ENCODE measurements at places on chromosomes 5 and 9.
A peak's percentile ranks its signal among the peaks of the same experiment; 100 is the strongest.

- DNase-seq: no peak
Observed at GRCh38 chr5:1118231-1118698, 6.4 kb upstream of the SLC12A7 start.

GRCh38 chr5:159749146-159749545 is 167.1 kb upstream of the ADRA1B start:
- no peak for DNase-seq

GRCh38 chr9:131636593-131636992 is 91.3 kb downstream of the PRRT1B start:
- DNase-seq: no peak

- peak; percentile 73 for DNase-seq
Observed at GRCh38 chr9:91146391-91147019, 215.2 kb downstream of the AUH start.

- DNase-seq: no peak
Observed at GRCh38 chr5:84272771-84273516, 111.7 kb downstream of the EDIL3 start.

DNA sequence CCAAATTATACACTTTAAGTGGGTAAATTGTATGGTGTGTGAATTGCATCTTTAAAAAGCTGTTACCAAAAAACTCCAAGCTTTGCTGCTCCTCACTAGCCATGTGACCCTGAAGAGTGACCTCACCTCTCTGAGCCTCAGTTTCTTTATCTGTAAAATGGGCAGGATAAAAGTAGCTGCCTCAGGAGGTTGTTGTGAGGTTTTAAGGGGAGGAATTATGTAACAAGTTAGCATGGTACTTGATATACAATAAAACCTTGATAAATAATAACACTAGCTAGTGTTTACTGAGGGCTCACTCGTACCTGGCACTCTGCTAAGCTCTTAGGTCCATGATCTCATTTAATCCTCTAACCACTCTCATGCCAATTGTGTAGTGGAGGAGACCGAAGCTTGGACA is 19.0 kb upstream of the PHF19 start:
- DNase-seq: no peak

GRCh38 chr9:101601904-101602765 is 7.4 kb upstream of the PPP3R2 start:
- peak; percentile 81 for DNase-seq

DNA sequence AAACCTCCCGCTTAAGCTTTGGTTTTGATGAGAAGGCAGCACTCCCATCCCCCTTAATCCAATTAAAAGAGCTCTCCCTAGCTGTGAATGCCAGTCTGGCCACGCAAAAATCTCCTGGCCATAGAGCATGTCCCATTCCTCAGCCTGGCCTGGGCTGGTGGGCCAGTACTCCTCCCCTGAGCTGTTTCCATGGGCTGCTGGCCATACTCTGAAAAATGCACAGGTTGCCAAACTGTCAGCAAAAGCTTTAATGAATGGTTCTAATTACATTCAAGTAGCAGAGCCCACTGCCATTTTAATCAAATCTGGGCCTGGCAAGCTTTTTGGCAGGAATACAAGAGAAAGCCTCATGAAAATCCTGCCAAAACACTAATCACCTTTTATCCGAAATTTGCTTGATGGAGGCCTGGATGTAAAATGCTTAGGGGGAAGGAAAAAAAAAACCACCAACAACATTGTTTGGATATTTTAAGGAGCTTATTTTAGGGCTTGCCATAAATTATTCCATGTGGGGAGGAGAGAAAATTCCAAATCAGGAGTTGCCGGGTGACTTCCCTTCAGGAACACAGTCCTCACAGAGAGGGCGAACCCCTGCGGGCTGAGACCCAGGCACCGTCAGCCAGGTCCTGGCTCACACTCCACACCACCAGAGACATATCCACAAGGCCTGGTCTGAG is 243.3 kb downstream of the SEC61B start:
- DNase-seq: no peak

DNA sequence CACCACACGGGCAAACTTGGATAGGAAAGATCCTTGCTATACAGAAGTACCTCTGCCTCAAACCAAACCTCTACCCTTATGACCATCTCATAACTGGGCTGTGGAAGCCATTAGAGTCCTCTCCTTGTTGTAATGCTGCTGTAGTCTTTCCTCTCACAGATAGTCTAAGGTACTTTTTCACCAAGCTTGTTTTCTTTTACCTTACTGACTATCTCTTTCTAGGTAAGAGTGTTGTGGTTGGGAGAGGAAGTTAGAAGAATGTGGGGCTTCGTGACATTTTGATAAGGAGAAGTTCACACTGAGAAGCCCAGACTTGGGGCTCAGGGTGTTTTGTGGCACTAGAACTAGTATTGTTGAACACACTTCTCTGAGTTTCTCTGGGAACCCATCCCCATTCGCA is 8.9 kb downstream of the CFAP95 start:
- no peak for DNase-seq

GRCh38 chr5:60248901-60249300 is 355.4 kb upstream of the PDE4D start:
- peak; percentile 83 for DNase-seq

DNA sequence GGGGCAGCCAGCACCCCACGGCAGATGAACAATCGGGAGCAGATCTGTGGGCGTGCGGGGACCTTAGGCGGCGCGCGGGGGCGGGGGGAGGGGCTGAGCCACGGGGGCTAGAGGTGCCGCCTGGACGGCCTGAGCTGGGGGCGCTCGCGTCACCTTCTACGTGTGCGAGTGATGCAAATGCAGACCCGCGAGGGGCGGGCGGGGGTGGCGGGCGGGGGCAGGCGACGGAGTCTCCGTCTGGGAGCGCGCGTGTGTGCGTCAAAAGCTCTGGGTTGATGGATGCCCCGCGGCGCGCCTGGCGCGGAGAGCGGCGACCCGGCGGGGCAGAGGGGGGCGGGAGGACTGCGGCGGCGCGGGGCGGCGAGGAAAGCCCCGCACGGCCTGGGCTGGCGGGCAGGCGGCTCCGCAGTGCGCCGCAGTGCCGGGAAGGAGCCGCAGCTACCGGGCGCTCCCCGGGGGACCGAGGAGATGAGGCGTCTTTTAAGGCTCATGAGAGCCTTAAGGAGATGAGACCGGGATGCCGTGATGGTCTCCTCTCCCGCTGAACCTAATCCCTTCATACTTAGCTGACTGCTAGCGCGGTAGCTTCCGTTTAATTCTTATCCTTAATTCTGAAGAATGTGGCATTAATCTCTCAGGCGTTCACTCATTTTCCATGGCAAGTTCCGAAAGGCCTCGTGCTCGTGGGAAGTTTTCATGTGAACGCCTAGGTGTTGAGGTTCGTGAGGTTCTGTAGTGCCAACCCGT is 1.5 kb downstream of the SV2C start:
- DNase-seq: peak; percentile 34

DNA sequence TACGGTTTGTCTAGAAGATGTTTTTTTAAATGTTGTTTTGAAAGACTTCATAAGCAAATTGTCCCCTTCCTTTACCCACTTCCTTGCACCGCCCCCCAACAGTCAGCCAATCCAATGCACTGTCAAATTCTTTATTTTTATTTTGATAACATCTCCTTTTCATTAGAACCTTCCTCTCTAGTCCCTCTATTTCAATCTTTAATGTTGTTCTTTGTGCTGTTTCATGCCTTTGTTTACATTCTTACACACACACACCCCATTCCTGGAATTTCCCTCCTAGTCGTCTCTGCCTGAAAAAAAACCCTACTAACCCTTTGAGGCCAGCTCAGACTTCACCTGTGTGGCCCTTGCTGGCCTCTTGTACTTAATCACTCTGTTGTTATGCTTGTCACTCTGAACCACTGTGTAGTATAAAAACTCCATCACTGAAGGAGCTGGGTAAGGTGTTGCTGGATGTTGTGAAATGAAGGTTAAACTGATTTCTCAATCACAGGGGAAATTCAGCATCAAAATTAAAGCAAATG is 133.4 kb downstream of the UGCG start:
- DNase-seq: no peak

- no peak for DNase-seq
Observed at GRCh38 chr9:109604781-109605180, 106.7 kb upstream of the PTPN3 start.

GRCh38 chr5:66992547-66992946 is 204.1 kb downstream of the CD180 start:
- peak; percentile 69 for DNase-seq

GRCh38 chr9:95266649-95267048 is 50.9 kb downstream of the FANCC start:
- no peak for DNase-seq

Measured in suppressor macrophage (primary cell).